ENCODE measurements at places on chromosomes 11 and 22. TPM values are rescaled to one million over a fixed set of nuclear protein-coding genes. Genes with fewer than 3 reads are reported as not detected.
A peak's percentile ranks its signal among the peaks of the same experiment; 100 is the strongest.

The MMP13 gene
- total RNA-seq = 3.9 TPM

DNA sequence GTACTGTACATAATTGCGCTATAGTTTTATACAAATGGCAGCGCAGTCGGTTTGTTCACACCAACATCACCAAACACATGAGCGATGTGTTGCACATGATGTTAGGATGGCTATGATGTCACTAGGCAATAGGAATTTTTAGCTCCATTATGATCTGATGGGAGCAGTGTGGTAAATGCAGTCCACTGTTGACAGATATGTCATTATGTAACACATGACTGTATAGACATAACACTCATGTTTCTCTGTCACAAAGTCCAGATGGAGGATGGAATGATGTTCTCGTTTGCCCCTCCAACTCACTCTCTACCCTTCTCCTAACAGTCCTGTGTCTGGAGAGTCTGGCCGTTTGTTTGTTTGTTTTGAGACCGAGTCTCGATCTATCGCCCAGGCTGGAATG lies 288.5 kb downstream of the LARGE1 start:
- H3K4me3 ChIP-seq = no peak overlapping the region
- no peak overlapping the region for H3K27ac ChIP-seq
- no peak for DNase-seq
- no peaks in the 10 kb centered on the region for H3K4me1 ChIP-seq
- no peaks in the 10 kb centered on the region for H3K27me3 ChIP-seq

The MOV10L1 gene
- 0.62 TPM for total RNA-seq

GRCh38 chr11:63262547-63262946 lies 19.1 kb upstream of the SLC22A25 start:
- no peaks in the 10 kb centered on the region for H3K4me1 ChIP-seq
- DNase-seq = no peak
- H3K36me3 ChIP-seq = no peaks in the 10 kb centered on the region
- no peak overlapping the region for H3K4me3 ChIP-seq

The MS4A4A gene
- total RNA-seq = 0.32 TPM

The CASP1 gene
- 1.6 TPM for total RNA-seq

DNA sequence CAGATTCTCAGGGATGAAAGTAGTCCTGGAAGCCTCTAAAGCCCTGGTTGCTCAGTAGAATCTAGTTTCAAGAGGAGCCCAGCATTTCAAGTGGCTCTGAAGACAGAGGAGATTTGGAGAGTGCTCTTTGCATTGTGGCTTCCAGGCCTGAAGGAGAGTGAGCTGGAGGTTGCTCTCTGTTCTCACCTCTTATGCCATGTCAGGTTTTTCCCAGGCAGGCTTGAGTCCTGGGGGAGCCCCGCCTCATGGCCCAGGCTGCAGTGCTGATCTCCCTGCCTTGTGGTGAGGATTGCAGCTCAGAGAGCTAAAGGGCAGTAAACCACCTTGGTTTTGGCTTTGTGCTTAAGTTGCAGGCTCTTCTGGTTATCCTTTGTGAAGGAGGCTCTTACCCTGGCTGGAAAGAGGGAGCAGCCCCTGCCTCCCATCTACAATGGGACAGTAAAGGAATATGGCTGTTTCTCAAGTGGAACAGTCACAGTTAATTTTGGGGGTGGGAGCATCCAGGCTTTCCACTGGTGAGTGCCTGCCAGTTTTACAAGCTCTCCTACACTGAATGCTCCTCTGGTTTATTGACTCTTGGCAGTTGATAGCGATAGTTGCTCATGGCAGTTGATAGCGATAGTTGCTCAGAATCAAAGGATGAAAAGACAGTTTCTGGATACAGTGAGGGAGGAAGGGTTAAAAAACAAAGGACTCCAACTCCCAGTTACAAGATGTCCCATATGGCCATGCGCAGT lies 32.6 kb downstream of the RCOR2 start:
- peaks cover 27% of the 10 kb centered on the region for H3K4me1 ChIP-seq
- H3K36me3 ChIP-seq = no peaks in the 10 kb centered on the region
- no peak for DNase-seq
- H3K27me3 ChIP-seq = no peaks in the 10 kb centered on the region
- H3K27ac ChIP-seq = no peak overlapping the region

GRCh38 chr11:116775975-116776374 lies 3.2 kb upstream of the BUD13 start:
- H3K4me3 ChIP-seq = no peak overlapping the region
- H3K27me3 ChIP-seq = no peaks in the 10 kb centered on the region
- H3K36me3 ChIP-seq = peaks cover 44% of the 10 kb centered on the region
- no peak for DNase-seq

GRCh38 chr11:36622431-36623136 lies 24.5 kb upstream of the RAG2 start:
- no peaks in the 10 kb centered on the region for H3K36me3 ChIP-seq
- no peak overlapping the region for H3K4me3 ChIP-seq
- H3K27ac ChIP-seq = no peak overlapping the region

- no peak for DNase-seq
- no peaks in the 10 kb centered on the region for H3K36me3 ChIP-seq
- H3K4me3 ChIP-seq = no peak overlapping the region
Measured at GRCh38 chr22:24134090-24134846, 47.0 kb upstream of the SUSD2 start.

The PKP3 gene
- 1.1 TPM for total RNA-seq

- peaks cover 6% of the 10 kb centered on the region for H3K4me1 ChIP-seq
- H3K27ac ChIP-seq = no peak overlapping the region
- H3K36me3 ChIP-seq = no peaks in the 10 kb centered on the region
- H3K4me3 ChIP-seq = no peak overlapping the region
Measured at GRCh38 chr11:12106501-12106900, 3.9 kb upstream of the MICAL2 start.

The GVQW3 gene
- 2.0 TPM for total RNA-seq

DNA sequence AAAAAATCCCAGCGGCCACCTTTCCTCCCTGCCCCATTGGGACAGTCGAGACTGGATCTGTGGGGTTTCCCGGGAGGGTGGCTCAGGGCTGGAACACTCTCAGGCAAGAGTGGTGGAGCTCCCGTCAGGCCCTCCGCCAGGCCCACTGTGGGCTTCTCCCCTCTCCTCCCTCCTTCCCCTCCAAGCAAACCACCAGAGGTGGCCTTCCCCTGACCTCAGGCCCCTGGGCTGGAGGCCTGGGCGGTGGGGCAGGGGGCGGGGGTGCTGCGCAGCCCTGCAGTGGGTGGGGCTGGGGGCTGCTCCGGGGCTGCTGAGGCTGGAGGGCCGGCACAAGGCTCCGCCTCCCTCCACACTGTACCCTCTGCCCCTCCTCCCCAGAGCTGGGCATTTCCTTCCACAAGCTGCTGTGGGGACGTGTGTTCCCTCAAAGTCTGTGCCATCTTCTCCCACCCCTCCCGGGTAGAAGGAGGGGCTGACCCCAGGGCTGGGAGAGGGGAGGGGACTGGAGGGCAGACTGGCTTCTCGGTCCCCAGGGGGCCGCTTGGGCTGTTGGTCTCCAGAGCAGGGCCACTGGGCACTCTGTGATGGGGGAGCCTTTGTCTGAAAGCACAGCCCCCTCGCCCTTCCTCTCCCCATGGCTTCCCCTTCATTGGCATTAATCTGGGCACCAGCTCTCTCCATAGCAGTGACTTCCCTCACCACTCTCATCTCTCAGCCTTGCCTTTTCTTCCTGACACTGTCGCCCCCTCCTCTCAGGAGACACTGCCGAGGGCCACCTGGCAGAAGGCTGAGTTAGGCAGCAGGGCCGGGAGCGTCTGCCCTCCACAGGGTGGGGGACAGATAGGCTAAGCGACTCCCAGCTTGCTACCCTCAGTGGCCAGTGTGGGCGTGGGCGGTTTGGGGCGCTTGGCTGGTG lies 7.1 kb downstream of the RCOR2 start:
- no peak overlapping the region for H3K4me3 ChIP-seq
- H3K27ac ChIP-seq = no peak overlapping the region
- H3K4me1 ChIP-seq = no peaks in the 10 kb centered on the region

DNA sequence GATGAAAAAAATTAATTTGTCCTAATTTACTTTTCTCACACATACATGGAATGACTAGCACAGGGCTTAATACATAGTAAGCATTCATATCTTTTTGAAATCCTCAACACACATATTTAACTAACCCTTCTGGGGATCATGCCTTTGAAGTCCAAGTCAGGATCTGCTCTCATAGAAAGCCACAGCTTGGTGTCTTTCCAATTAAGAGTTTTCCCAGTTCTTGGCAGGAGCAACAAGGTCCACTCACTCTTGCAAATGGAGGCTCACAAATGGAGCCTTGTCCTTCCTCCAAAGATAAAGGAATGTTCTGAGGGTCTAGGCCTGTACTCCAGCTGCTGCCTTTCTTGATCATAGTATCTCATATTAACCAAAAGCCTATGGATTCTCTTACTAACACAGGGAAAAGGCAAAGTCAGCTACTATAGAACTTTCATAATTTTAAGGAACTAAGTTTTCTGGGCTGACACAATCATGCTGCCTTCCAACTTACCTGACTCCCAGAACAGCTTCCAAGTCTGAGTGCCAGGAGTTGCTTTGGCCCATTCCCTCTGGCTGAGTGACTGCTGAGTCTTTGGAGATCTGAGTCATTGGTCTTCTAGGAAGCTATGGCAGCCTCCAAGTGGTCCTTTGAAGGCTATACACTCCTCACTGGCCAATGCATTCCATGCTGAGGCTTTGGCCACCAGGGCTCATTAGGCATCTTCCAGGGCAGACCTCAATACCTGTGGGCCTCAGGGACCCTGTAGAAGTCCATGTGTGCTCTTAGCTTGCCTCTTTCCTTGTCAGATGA lies 25.8 kb upstream of the NUCB2 start:
- H3K27me3 ChIP-seq = no peaks in the 10 kb centered on the region
- DNase-seq = no peak
- H3K4me3 ChIP-seq = no peak overlapping the region

GRCh38 chr22:17475318-17476230 lies 87.7 kb upstream of the SLC25A18 start:
- no peak for DNase-seq
- no peaks in the 10 kb centered on the region for H3K4me1 ChIP-seq

- no peak overlapping the region for H3K4me3 ChIP-seq
- H3K4me1 ChIP-seq = peaks cover 17% of the 10 kb centered on the region
- no peaks in the 10 kb centered on the region for H3K27me3 ChIP-seq
- peak; percentile 52 for DNase-seq
- H3K27ac ChIP-seq = no peak overlapping the region
- no peaks in the 10 kb centered on the region for H3K36me3 ChIP-seq
Measured at GRCh38 chr11:45259592-45259991, 26.5 kb downstream of the SYT13 start.

The SYT13 gene
- total RNA-seq = 0.50 TPM

DNA sequence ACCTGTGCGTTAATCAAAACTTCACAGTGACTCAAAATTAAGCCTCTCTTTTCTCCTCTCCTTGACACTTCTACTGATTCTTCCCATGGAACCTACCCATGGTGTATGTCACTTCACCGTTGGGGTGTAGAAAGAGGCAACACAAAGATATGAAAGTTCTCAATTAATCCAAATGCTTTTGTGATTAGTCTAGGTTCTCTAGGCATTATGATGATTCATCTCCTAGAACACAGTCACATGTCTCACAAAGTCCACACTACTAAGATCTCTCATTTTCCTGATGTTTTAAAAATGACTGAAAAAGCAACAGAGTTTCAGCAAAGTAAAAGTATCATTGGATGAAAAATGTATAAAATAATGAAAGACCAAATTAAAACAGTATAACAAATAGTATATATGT lies 13.7 kb upstream of the SCGB2A2 start:
- no peak overlapping the region for H3K4me3 ChIP-seq
- H3K27me3 ChIP-seq = peaks cover 2% of the 10 kb centered on the region
- no peak for DNase-seq
- no peaks in the 10 kb centered on the region for H3K4me1 ChIP-seq

DNA sequence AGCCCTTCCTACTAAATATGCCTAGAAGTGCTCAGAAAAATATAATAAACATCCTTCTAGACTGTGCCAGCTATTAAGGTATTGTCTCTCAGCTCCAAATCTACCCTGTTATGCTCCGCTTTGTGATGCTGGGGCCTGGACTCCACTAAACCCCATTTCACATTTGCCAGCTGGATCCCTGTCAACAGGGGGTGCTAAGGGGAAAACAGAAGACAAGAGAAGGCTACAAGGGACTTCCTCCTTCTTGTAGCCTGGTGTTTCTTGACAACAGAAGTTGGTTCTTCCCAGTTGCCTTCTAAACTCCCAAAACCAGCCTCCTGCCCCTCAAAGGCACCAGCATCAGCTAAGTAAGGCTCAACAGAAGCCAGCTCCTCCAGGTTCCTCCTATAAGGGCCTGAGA lies 5.2 kb downstream of the NUMA1 start:
- H3K27me3 ChIP-seq = no peaks in the 10 kb centered on the region
- no peak overlapping the region for H3K27ac ChIP-seq
- H3K4me3 ChIP-seq = no peak overlapping the region
- no peak for DNase-seq
- peaks cover 39% of the 10 kb centered on the region for H3K4me1 ChIP-seq

The RAPSN gene
- 0.86 TPM for total RNA-seq

DNA sequence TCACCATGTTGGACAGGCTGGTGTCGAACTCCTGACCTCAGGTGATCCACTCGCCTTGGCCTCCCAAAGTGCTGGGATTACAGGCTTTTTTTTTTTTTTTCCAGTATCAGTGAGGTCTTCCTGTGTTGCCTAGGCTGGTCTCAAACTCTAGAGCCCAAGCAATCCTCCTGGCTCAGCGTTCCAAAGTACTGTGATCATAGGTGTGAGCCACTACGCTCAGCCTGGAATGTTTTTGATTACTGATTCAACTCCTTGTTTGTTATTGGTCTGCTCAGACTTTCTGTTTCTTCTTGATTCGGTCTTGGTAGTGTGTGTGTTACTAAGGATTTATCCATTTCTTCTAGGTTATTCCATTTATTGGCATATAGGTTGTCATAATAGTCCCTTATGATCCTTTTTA lies 31.3 kb downstream of the NAGA start:
- no peak overlapping the region for H3K4me3 ChIP-seq
- no peaks in the 10 kb centered on the region for H3K27me3 ChIP-seq
- H3K36me3 ChIP-seq = no peaks in the 10 kb centered on the region
- DNase-seq = no peak
- H3K27ac ChIP-seq = no peak overlapping the region

The PDE2A gene
- total RNA-seq = 0.75 TPM

GRCh38 chr11:14327116-14327515 lies 31.9 kb downstream of the RRAS2 start:
- H3K36me3 ChIP-seq = no peaks in the 10 kb centered on the region
- no peak overlapping the region for H3K4me3 ChIP-seq
- H3K27ac ChIP-seq = no peak overlapping the region

The OR6X1 gene
- not detected for total RNA-seq

GRCh38 chr11:129620237-129621104 lies 195.2 kb upstream of the TMEM45B start:
- H3K4me1 ChIP-seq = no peaks in the 10 kb centered on the region
- H3K4me3 ChIP-seq = no peak overlapping the region
- H3K36me3 ChIP-seq = no peaks in the 10 kb centered on the region
- peaks cover 10% of the 10 kb centered on the region for H3K27me3 ChIP-seq
- no peak overlapping the region for H3K27ac ChIP-seq
- peak; percentile 54 for DNase-seq
